ENCODE measurements at places on chromosomes 6 and 20.

- no peak for DNase-seq
Measured at GRCh38 chr6:132520953-132521352, 8.0 kb upstream of the STX7 start.

DNA sequence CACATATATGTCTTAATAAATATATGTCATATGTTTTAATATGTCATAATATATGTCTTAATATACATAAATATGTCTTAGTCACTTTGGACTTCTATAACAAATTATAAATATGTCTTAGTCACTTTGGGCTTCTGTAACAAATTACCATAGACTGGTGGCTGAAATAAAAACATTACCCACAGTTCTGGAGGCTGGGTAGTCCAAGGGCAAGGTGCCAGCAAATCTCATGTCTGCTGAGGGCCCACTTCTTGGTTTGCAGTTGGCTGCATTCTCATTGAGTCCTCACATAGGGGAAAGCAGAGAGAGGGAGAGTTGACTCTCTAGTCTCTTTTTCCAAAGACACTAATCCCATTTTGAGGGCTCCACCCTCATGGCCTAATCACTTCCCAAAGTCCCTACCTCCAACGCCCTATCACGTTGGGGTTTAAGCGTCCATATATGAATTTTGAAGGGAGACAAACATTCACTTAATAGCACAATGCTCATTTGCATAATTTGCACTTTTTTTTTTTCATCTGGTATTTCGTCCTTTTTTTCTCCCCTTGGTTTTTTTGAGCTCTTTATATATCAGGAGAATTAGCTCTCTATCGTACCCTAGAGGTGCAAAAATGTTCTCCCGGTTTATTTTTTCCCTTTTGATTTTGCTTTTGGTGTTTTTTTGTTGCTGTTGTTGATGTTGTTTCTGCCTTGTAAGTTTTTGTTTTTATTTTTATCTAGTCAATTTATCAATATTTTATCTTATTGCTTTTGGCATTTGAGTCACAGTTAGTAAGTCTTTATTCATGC lies 266.4 kb downstream of the PLCB1 start:
- DNase-seq, result no peak

- DNase-seq, result no peak
Measured at GRCh38 chr20:53183181-53183580, 211.0 kb downstream of the TSHZ2 start.

DNA sequence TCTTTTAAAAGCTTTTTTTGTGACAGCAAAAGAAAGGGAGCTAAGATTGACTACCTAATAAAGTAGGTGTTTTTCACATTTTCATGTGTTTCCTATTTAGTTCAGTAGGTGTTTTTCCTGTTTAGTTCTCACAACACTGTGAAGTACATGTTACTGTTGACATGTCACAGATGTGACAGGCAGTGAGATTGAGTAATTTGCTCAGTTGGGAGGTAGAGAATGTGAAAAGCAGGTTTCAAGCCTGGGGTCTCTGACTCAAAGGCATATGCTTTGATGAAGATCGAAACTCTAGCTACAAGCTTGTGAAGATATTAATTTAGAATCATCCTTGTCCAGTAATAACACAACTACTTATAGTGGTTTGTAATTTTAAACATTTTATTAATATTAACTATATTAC lies 43.1 kb downstream of the SLX4IP start:
- DNase-seq, result no peak

DNA sequence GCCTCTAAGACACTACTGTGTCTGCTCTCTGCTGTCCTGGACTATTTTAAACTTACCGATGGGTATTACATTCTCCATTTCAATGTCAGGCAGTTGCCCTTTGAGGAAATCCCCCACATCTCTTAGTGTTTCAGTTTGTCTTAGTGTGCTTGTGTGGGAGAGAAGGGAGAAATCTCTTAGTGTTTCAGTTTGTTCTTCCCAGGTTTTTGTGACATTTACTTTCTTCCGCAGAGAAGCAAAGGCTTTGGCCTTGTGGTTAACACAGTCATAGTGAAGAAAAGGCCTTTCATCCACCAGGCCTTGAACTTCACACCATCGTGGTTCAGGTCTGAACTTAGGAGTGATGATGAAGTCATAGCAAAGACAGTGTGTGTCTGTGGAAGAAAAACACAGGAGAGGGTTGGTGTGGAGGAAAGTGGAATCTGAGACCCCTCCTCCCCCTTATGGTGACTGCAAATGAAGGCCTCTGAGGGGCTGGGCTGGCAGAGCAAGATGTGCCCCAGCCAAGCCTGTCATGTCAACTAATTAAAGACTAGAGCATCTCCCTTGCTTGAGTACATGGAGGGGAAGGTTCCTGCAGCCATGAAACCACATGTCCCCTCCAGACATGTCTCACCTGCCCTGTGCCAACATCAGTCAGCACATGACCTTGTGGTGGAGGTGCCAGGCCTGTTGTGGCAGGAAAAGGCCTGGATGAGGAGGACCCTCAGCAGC lies 23.9 kb downstream of the RAET1L start:
- no peak for DNase-seq

- DNase-seq, result no peak
Measured at GRCh38 chr6:38846844-38847243, 131.7 kb downstream of the DNAH8 start.

GRCh38 chr6:15369838-15370237 lies 124.0 kb downstream of the JARID2 start:
- DNase-seq, result no peak

DNA sequence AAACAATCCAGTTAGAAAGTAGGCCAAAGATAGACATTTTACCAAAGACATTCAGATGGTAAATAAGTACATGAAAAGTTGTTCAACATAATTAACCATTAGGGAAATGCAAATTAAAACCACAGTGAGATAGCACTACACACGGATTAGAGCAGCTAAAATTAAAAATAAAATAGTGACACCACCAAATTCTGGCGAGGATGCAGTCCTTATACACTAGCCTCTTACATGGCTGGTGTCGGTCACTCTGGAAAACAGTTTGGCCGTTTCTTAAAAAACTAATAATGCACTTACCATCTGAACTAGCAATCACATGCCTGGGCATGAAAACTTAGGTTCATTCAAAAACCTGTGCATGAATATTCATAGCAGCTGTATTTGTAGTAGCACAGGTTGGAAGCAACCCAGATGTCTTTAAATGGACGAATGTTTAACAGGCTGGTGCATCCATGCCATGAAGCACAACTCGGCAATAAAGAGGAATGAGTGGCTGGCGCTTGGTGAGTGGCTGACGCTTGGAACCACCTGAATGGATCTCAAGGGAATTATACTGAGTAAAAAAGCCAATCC lies 77.0 kb downstream of the FAM120B start:
- no peak for DNase-seq

DNA sequence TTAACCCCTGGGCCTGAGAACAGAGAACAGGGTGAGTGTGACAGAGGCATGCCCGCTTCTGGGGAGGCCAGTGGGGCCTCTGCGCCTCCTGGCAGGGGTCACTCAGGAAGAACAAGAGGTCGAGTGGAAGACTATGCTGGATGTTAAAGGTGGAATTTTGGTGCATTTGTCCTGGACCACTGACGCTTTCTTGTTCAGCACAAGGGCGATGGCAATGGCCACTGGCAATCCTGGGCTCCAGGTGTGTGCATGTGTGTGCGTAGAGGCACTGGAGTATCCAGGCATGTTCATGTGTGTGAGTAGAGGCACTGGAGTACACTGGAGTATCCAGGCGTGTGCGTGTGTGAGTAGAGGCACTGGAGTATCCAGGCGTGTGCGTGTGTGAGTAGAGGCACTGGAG lies 23.5 kb upstream of the NPBWR2 start:
- DNase-seq, result no peak

DNA sequence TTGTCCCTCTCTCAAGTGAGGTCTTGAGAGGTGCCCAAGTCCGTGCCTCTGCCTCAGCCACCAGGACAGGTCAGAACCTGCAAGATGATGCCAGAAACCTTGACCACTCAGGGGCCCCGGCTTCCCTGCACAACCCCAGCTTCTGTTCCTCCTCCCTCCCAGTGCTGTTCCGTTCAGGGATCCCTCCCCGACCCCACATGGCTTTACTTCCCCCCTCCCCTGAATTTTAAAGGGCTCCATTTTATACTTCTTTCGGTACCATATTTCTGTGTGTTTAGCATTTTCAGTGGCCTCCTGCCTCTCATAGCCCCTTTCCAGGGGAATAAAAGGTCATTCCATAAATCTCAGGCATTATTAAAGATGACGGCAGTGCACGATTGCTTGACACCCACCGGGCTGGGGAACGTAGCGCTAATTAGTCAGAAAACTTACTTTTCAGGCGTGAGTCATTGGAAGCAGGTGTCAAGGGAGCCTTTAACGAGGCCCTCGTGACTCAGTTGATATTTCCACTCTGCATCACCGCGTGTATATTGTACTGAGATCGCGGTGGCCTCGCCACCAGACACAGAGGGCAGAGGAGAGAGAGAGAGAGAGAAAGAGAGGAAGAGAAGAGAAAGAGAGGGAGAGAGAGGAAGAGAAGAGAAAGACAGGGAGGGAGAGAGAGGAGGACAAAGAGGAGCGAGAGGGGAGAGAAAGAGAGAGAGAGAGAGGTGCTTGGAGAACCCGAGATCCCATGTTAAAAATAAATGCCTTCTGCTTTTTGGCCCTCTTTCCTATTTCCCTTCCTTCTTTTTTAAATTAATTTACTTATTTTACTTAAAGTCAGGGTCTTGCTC lies 21.3 kb downstream of the KCNG1 start:
- no peak for DNase-seq
